ENCODE measurements at places on chromosomes 1 and 21.
A peak's percentile ranks its signal among the peaks of the same experiment; 100 is the strongest.

DNA sequence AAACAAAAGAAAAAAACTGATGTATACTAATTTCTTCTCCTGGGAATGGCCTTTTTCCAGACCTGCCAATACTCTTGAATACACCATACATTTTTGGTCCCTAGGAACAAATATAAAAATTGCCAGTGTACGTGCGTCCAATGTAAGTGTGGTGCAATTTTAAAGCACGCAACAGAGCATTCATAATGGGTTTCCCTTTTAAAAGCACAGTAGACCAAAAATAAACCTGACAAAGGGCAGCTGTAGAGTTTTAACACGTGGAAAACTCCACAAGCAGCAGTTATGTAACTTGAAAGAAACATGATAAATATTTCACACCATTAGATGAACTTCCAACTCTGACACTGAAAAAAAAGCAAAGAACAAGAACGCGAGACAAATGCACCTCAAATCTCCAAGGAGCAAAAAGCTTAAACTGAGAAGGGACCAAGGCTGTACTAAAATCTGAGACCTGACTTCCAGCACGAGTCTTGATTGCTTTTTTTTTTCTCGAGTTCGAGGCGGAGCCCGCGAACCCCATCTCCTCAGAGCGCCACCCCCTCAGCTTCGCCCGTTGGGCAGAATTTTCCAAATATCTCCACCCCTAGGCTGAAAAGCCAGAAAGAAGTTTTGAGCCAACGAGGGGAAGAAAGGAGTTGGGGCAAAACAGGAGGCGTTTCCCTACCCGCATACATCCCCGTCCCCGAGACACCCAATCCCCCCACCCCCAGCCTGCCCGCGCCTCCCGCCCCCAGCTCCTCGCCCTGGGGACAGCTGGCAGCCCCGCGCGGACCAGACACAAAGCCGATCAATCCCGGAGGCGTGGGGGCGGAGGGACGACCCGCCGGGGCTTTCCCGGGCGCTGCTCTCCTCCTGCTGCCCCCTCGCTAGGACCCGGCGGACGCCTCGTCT lies at the start of gene JAM2:
Gene JAM2 (plus strand): TSS at position 599 of the 891 bp plus-strand sequence. CDS start 564 bp downstream, outside the sequence.
- DNase-seq, result no peak

GRCh38 chr21:43585924-43586413 lies 73.3 kb downstream of the HSF2BP start:
- DNase-seq, result no peak

DNA sequence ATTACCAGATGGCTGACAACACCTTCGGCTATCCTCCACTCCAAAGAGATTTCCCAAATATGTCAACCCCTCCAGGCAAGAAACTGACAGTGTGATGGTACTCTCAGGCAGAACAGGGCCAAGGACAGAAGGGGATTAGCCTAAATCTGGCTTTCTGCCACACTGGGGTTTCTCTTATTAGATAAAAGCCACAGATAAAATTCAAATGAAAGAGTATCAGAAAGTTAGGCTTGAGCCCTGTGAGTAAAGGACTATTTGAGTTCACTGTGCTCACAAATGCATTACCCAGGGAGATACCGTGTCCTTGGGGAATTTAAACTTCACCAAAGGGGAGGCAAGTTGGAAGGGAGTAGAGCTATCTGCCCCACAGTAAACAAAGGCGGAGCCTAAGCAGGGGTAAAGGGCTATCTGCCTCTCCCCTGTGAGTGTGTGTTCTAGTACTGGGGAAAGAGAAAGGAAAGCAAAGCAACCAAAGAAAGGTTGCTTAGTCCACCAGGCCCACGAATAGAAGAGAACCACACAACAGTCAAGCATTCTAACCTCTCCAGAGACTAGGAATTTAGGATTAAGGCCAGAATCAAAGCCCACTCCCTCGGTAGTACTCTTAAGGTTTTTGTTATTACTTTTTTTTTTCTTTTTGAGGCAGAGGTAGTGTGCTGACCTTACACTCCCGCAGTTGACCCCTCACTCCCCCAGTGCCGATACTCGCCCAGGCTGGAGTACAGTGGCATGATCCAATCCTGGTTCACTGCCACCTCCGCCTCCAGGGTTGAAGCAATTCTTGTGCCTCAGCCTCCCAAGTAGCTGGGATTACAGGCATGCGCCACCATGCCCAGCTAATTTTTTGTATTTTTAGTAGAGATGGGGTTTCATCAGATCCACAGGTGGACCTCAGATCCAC lies 12.7 kb downstream of the TPM3 start:
- DNase-seq, result no peak

DNA sequence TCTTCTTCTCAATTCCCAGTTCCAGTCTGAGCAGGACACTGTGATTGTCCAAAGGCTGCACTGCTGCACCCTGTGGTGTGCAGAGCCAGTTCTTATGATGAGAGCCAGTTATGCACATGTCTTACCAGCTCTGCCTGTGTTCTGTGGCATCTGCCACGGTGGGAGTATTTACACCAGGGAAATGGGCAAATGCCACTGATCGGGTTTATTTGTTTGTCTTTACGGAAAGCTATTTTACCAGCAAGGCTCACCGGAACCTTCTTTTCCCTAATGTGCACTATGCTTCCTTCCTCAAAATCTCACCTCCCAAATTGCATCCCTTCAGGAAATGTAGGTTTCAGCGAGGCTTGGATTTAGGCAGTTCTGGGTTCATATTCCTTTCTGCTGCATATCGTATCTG lies 49.0 kb downstream of the EVA1C start:
- DNase-seq, result no peak

DNA sequence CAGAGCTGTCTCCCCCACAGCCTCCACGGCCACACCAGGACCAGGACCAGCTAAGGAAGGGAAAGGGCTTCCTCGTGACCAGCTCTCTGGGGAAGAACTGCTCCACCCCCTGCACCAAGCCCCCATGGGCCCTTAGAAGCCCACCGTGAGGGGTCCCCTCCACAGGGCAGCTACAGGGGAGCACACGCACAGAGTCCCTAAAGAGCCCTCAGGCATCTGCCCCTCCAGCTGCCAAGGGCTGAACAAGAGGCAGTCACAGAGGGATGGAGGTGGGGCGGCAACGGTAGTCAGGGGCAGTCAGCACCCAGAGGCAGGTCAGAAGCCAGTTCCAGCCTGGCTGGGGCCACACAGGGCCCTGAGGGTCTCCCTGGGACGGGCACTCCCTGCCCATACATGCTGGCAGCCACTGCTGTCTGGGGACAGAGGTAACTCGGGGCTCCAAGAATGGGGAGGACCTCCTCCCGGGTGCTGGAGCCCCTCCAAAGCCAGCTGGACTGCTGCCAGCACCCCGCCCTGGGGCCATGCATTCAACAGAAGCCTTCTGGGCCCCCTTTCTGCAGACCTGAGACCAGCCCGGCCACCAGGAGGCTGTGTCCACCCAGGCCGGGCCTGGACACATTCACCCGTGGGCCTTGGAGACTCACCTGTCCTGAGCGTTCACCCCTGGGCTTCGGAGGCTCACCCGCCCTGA lies 18.7 kb downstream of the SLC19A1 start:
- DNase-seq, result no peak

DNA sequence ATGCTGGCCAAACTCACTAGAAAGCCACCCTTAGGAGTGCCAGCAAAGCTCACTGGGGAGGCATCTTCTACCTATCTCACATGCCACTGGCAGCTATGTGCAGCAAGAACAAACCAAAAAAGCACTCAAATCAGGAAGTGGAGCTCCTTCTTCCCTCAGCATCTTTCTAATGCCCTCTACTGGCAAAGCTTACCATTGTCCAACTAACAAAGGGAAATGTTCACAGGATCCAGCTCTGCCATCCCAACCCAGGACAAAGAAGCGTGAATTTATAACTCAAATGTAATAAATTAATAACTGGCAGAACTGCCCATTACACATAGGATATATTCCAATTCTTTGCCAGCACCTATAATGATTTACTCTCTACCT lies 38.9 kb downstream of the LEPR start:
- no peak for DNase-seq

GRCh38 chr21:42118901-42119300 lies 47.8 kb downstream of the UMODL1 start:
- no peak for DNase-seq

DNA sequence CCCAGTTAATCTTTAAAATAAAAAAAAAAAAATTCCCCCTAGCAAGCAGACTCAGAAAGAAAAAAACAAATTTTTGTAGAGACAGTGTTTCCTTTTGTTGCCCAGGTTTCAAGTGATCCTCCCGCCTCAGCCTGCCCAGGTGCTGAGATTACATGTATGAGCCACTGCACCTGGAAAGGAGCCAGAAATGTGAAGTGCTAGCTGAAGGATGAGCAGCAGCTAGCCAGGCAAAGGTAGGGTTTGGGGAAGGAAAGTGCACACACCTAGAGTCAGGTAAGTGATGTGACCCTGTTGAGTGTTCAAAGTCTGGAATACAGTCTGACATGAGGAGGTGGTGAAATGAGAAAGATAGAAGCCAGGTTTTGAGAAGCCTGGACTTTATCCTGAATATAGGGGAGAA lies 1.7 kb downstream of the AKR1A1 start:
- DNase-seq, result no peak

DNA sequence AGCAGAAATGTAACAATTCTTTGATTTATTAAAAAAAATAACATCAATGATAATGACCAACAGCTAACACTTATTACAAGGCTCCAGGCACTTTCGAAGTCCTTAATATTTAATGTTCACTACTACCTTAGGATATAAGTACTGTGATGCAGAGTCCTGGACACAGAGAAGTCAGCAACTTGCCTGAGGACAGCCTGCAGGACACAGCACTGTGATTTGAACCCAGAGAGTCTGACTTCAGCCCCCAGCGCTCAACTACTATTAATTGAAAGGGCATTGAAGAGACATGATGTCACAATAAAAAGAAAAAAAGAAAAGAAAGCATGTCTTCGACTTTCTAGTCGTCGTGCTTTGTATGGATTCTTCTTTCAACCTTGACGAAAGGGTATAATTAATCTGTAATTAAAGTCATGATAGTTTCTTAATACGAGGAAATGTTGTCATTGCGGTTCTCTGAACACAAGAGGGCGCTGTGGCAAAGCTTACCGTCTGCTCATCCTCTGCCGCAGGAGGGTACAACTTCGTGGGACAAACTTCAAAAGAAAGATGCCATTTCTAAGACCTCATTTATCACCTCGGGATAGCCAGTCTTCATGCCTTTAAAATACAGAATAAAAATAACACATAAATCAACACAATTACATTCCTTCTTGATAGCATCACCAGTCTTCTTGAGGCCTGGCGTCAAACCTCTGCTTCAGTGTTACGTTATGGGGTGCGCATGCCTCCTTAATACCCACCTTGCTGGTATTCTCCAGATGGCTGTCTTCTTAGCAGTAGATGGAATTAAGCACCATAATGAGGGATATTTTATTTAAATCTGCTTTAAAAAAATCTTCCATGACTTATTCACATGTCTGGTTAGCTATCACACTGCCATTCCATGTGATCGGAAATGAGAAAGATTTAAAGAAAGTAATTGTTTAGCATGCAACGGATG lies 240.1 kb downstream of the DISC1 start:
- DNase-seq, result peak; percentile 50

DNA sequence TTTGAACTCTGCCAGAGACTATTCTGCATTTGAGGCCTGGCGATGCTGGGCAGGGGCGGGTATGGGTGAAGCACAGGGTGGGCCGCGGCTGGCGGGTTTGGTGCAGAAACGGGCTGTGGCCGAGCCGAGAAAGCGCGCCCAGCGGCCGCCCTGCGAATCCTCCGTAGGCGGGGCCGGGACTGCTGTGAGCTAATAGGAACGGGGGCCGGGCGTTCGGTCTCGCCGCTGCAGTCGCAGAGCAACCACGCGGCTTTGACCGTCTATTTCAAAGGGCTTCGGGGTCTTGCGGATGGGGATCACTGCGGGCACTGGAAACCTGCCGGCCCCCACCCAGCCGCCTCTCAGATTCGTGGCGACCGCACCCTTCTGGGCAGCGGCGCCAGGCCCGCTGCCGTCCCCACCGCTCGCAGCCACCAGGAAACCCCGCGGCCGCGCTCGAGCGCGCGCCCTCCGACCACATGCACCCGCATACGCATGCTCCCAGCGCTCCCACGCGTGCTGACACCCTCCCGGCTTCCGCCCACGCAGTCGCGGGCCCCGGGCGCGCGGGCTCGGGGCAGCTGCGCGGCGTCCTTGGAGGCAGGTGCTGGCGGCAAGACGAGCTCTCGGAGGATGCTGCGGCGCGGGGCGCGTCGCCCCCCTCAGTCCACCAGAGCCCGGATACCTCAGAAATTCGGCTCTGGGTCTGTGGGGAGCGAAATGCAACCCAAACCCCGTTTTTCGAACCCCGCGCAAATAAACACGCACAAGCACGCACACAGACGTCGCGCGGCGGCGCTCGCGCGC lies 32.6 kb downstream of the DNTTIP2 start:
- peak; percentile 24 for DNase-seq

DNA sequence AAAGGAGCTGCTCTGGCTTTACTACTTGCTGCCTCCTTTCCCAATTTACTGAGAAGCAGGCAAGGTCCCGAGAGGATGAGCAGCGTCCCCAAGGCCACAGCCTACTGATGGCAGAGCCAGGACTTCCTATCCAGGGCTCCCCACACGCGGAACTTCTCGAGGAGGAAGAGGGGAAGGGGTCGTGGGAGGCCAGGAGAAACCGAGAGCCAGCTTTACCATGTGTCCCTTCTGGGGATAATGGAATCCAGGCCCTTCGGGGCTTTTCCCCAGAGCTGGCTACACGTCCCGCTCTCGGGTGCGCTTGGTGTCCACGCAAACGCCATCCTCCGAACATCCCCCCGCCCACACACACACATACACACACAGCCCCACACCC lies 4.3 kb upstream of the CCN1 start:
- DNase-seq, result no peak

- no peak for DNase-seq
These were observed 28.4 kb upstream of the SARS1 start for GRCh38 chr1:109185357-109185756.

DNA sequence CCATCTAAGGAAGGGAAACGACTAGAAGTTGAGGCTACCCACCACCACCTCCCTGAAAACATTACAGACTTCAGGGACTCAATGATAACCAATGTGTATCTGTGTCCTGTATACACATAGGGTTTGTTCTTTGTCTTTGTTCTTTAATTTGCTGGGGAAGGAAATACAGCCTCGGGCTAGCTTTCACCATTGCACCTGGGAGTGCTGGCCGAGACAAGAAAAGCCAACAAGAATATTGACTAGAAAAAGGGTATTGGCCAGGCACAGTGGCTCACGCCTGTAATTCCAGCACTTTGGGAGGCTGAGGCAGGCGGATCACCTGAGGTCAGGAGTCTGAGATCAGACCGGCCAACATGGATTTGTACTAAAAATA lies 50.4 kb downstream of the MDM4 start:
- no peak for DNase-seq

- DNase-seq, result no peak
These were observed 31.7 kb downstream of the EIF2D start for GRCh38 chr1:206580438-206581113.

- DNase-seq, result no peak
These were observed 31.9 kb upstream of the POFUT2 start for GRCh38 chr21:45319461-45320211.

Data from NCI-H1417 treated with DMSO at 0.1 percent for 48 hours (cell line).